ENCODE measurements at places on chromosomes 11 and 22.

DNA sequence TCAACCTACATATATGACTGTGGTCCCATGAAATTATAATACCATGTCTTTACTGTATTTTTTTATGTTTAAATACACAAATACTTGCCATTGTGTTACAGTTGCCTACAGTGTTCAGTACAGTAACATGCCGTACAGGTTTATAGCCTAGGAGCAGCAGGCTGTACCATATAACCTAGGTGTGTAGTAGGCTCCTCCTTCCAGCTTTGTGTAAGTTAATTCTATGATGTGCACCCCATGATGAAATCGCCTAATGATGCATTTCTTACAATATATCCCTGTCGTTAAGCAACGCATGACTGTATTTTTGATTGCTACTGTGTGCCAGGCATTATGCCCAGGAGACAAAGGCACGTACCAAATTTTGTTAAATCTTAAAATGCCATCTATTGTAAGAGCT lies 163.7 kb downstream of the LDLRAD3 start:
- no peak for DNase-seq

DNA sequence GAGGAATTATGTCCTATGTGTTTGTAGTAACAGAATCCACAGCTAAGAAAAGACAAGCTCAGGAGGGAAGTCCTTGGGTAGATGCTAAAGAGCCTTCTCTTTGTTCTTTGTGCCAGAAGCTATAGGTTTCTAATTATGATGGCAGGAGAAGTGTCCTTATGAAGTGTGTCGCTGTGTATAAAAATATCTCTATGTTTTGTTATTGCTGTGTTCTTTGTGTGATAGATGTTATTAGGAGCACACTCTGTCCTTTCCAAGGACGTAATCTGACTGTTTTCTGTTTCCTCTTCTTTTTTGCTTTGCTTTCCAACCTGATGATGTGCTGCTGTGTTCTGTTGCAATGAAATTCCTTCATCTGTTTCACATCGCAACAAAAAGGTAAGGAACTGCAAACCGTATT lies 171.9 kb downstream of the NCAM1 start:
- no peak for DNase-seq

- no peak for DNase-seq
These were observed 1.8 kb downstream of the PRAME start for GRCh38 chr22:22556995-22557925.

DNA sequence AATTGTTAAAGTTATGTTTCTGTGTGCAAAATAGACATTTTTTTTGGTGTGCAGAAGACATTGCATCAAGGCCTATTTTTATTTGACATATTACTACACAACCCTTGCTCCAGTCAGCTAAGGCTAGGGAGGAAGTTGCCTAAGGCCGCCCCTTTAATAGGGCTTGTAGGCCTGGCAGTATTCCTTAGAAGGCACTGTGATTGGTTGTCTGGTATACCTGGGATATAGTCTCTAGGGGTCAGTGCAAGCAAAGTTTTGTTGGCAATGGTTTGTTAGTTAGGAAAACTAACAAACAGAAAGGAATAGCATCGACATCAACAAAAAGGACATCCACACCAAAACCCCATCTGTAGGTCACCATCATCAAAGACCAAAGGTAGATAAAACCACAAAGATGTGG lies 16.9 kb downstream of the CCDC15 start:
- no peak for DNase-seq

DNA sequence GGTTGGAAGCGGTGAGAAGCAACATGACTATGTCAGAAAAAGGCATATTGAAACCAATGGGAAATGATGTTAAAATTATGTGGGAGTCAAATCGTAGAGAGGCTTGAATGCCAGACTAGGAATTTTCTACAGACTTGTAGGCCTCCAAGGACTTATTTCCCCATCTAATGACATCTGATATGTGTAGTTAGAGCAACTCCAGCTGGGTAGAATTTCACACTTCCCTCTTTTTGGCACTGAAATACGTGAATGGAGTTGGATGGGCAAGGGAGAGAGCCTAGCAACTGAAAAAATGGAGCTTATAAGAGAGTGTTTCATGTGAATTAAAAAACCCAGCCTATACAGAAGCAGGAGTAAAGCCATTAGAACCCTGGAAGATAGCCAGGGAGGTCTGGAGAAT lies 304.2 kb downstream of the INSC start:
- DNase-seq, result no peak

GRCh38 chr11:64650923-64651523 lies 60.0 kb downstream of the SLC22A12 start:
- no peak for DNase-seq

GRCh38 chr11:76083563-76084451 lies 122.5 kb downstream of the WNT11 start:
- no peak for DNase-seq

- no peak for DNase-seq
These were observed 24.3 kb downstream of the CCDC15 start for GRCh38 chr11:124978316-124978715.

DNA sequence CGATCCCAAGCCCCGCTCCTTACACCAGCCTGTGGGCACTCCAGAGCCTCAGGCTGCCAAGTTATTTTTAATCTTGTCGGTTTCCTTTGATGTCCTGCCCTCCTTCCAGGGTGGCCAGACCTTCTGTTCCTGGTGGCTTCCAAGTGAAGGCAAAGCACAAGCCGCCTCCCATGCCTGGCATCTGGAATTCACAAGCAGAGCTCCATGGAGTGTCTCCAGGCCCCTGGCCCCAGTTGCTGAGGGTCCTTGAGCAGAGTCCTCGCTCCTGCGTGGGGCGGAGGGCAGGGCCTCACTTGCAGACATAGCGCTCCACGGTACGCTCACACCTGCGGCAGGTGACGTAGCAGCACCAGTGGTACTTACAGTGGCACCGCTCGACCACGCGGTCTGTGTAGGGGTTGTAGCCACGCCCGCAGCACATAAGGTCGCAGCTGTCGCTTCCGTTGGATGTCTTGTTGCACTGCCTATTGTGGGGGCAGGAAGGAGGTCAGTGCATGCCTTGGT lies 19.5 kb downstream of the WNT11 start:
- no peak for DNase-seq

DNA sequence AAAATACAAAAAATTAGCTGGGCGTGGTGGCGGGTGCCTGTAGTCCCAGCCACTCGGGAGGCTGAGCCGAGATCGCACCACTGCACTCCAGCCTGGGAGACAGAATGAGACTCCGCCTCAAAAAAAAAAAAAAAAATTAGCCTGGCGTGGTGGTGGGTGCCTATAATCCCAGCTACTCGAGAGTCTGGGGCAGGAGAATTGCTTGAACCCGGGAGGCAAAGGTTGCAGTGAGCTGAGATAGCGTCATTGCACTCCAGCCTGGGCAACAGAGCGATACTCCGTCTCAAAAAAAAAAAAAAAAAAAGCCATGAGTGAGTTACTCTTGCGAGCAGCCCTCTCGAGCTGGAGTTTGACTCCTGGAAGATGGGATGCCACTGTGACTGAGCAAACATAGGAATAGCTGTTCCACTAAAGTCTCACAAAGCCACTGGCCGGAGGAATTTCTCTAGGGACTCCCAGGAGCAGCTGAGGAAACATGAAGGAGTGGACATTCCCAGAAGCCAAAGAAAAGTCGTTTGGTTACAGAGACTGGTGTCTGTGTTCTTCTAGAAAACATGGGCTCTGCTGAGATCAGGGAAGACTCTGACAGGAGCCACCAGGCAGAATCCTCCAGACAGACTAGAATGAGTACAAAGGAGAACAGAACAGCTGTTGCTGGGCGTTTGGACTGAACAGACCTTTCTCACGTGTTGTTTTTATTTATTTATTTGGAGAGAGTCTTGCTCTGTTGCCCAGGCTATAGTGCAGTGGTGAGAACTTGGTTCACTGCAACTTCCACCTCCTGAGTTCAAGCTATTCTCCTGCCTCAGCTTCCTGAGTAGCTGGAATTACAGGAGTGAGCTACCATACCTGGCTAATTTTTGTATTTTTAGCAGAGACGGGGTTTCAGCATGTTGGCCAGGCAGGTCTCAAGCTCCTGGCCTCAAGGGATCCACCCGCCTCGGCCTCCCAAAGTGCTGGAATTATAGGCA lies 32.4 kb upstream of the MYH9 start:
- no peak for DNase-seq

DNA sequence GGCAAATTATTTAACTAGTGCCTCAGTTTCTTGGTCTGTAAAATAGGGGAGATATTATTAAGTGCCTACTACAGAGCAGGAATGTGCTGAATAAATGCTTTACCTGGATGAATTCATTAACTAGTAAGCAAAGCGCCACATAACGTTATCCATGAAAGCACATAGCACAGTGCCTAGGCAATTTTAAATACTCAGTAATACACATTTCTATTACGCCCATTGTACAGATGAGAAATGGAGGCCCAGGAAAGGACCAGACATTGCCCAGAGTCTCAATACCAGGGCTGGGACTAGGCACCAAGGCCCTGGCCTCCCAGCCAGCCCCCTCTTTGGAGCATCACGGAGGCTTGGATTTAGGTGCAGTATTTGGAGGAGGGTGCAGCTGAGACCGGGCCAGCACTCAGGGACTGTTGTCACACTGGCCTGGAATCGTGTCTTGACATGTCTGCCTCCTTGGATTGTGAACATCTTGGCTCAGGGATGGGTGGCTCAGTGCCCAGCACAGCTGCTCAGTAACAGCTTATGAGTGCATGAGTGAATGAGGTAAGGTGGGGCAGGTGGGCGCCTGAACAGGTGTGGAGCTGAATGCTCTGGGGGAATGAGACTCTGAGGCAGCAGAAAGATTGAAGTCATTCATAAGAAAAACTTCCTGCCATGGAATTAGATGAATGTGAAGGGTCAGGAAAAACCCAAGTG lies 42.1 kb upstream of the TPBGL start:
- DNase-seq, result no peak

DNA sequence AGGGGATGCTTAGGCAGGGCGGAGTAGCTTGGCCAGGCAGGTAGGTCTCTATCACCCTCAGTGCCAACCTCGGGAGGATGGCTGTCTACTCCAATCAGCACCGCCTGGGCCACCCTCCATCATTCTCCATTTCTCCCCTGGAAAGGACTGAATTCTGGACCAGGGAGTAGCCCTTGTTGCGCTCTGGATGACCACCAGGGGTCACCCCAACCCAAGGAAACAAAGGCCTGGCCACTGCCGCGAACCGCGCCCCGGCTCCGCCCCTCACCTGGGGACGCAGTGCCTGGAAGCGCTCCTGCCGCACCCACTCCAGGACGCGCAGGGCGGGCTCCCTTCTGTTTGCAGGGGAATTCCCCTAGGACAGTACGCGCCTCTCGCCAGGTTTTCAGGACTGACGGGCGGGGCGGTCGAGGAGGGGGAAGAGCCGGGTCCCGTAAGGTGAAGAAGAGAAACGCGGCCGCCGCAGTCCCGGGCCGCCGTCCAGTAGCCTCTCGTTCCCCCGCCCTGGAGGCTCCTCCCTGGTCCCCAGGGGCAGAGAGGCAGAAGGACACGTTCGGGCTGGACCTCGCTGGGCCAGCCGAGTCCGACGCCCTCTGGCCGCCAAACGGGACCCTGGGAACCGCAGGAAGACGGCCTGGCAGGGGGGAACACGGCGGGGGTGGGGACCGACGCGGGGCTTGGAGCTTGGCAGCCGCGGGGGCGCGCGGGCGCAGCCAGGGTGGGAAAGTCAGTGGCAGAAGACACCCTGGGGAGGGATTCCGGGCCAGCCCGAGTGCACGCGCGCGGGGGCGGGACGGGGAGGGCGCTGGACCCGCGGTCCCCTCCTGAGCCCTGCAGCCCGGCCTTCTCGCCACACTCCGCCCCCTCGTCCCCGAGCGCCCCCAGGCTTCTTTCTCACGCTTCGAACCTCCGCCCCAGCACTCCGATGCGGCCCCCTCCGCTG lies 7.1 kb downstream of the SCN4B start:
- peak; percentile 69 for DNase-seq

DNA sequence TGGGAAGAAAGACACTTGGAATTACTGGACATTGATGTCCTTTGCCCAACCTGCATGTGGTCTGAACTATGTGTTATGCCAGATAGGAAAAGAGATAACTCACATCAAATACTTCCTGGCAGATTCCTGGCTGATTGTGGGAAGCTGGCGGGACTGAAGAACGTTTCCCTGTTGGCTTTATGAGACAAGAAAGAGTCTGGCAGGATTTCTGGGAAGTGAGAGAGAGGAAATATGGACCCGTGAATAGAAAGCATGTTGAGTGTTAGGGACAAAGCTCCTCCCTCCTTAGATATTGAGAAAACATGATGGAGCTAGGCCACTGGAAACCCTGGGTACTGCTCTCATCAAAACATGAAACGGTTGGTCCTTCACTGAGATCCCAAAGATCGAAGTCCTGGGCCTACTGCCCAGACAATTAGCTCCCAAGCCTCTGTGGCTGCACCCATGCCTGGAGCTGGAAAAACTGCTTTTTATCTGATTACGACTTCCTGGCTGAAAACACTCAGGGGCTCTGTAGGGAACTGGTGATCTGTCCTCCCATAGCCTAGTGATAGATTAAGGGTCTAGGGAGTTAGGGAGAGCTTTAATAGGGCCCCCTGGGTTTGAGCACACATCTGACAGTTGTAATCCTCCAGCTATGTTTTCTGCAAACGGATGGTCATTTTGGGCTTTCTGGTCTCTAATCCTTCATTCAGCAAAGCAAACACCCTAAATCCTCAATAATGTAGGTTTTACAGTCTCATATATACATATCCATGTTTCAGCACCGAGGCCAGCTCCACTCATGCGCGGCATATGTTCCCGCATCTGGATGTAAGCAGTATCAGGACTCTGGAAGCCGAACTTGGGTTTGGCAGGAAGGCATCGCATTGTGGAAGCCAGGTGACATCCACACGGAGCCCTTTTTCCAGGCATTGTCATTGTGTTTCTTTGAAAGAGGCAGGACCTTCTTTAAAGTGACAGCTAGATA lies 6.1 kb upstream of the B3GAT1 start:
- no peak for DNase-seq

DNA sequence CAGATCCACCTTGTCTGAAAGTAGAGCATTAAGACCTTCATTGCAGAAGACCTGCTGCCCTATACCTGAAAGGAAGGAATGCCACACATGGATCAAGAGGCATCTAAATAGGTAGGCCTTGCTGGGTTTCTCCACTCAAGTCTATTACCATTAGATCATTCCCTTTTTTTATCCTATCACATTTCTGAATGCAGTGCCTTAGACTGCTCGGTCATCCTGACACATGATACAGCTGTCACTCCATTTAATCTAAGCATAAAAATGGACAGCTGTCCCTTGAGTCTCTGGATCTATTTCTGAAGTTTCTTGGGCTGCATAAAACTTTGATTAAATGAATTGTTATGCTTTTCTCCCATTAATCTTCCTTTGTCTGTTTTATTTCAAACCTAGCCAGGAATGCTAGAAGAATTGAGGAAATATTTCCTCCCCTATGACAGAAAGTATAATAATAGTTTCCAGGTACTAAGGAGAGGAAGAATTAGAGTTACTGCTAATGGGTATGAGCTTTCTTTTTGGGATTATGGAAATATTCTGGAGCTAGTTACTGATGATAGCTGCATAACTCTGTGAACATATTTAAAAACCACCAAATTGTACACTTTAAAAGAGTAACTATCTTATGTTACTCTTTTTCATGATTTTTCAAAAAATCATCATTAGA lies 88.0 kb downstream of the DLG2 start:
- no peak for DNase-seq
